ENCODE measurements at places on chromosomes 4 and X.

GRCh38 chr4:162586266-162586665 lies 422.5 kb upstream of the FSTL5 start:
- H3K36me3 ChIP-seq: no peaks in the 10 kb centered on the region
- no peaks in the 10 kb centered on the region for H3K4me1 ChIP-seq
- peaks cover 8% of the 10 kb centered on the region for H3K27me3 ChIP-seq
- no peak for DNase-seq
- H3K27ac ChIP-seq: no peak overlapping the region
- no peak overlapping the region for H3K4me3 ChIP-seq

DNA sequence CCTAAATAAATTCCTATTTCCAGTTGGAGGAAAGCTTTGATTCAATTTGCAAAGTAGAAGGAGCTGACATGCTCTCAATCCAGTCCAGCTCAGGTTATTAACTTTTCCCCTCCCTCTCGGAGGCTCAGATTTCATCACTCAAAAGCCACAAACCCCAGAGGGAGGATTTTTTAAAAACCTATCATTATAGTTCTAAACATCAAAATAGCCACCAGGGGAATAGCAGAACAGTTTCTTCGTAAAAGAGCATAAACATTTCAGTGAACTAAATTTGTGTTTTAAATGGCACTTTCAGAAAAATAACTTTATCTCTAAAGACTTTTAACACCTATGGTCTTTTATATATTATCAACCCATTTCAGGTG lies 8.8 kb downstream of the GPRIN3 start:
- peaks cover 14% of the 10 kb centered on the region for H3K27me3 ChIP-seq
- DNase-seq: no peak
- H3K36me3 ChIP-seq: no peaks in the 10 kb centered on the region

GRCh38 chrX:48864210-48864609 lies 28.8 kb upstream of the PCSK1N start:
- H3K27me3 ChIP-seq: no peaks in the 10 kb centered on the region
- H3K27ac ChIP-seq: no peak overlapping the region
- no peak for DNase-seq
- H3K4me1 ChIP-seq: peaks cover 11% of the 10 kb centered on the region

DNA sequence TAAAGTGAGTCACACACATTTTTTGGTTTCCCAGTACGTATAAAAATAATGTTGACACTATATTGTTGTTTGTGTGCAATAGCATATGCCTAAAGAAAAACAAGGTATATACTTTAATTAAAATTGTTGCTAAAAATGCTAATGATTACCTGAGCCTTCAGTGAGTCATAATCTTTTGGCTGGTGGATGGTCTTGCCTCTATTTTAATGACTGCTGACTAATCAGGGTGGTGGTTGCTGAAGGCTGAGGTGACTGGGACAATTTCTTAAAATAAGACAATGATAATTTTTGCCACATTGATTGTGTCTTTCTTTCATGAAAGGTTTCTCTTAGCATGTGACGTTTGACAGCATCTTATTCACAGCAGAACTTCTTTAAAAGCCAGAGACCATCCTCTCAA lies 21.0 kb upstream of the ANXA10 start:
- peaks cover 51% of the 10 kb centered on the region for H3K27me3 ChIP-seq
- no peaks in the 10 kb centered on the region for H3K4me1 ChIP-seq

DNA sequence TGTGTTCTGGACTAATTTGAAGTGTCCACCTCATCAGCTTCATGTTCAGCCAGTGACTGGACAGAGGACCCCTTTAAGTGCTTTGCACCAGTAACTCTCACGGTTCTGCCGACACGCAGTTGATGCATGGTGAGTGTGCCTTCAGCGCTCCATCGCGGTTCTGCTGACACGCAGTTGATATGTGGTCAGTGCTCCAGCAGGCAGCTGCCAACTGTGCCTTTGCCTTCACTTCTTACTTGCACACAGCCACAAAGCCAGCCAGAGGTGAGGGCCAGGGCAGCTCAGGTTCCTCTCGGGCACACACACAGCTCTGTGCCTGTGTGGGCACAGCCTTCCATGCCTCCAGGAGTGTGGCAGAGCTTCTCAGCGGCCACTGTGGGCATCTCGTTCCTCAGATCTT lies 12.4 kb downstream of the NKX1-1 start:
- H3K36me3 ChIP-seq: peaks cover 19% of the 10 kb centered on the region
- no peaks in the 10 kb centered on the region for H3K27me3 ChIP-seq
- H3K27ac ChIP-seq: no peak overlapping the region
- DNase-seq: peak; percentile 68

GRCh38 chr4:53637348-53637747 lies 46.1 kb upstream of the LNX1 start:
- no peak overlapping the region for H3K4me3 ChIP-seq
- H3K27ac ChIP-seq: no peak overlapping the region
- no peak for DNase-seq
- peaks cover 4% of the 10 kb centered on the region for H3K4me1 ChIP-seq
- H3K36me3 ChIP-seq: no peaks in the 10 kb centered on the region
- no peaks in the 10 kb centered on the region for H3K27me3 ChIP-seq

GRCh38 chr4:5874811-5875449 lies 18.0 kb downstream of the CRMP1 start:
- no peak overlapping the region for H3K4me3 ChIP-seq
- no peaks in the 10 kb centered on the region for H3K27me3 ChIP-seq
- DNase-seq: no peak
- peaks cover 5% of the 10 kb centered on the region for H3K36me3 ChIP-seq
- H3K4me1 ChIP-seq: peaks cover 18% of the 10 kb centered on the region

DNA sequence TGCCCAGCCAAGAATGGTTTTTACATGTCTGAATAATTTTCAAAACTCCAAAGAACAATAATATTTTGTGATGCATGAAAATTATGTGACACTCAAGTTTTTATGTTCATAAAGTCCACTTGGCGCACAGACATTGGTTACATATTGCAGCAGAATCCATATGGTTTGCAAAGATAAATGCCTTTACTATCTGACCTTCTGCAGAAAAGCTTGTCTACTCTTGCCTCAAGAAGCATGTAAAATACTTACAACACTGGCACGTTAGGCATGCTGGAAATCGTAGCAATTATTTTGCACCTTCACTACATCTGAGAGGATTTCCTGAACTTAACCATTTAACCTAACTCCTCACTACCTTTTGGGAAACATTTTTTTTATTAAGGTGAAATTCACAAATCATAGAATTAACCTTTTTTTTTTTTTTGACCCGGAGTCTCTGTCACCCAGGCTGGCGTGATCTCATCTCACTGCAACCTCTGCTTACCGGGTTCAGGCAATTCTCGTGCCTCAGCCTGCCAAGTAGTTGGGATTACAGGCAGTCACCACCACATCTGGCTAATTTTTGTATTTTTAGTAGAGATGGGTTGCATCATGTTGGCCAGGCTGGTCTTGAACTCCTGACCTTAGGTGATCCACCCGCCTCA lies 3.5 kb upstream of the XG start:
- no peak overlapping the region for H3K27ac ChIP-seq
- H3K4me3 ChIP-seq: no peak overlapping the region

DNA sequence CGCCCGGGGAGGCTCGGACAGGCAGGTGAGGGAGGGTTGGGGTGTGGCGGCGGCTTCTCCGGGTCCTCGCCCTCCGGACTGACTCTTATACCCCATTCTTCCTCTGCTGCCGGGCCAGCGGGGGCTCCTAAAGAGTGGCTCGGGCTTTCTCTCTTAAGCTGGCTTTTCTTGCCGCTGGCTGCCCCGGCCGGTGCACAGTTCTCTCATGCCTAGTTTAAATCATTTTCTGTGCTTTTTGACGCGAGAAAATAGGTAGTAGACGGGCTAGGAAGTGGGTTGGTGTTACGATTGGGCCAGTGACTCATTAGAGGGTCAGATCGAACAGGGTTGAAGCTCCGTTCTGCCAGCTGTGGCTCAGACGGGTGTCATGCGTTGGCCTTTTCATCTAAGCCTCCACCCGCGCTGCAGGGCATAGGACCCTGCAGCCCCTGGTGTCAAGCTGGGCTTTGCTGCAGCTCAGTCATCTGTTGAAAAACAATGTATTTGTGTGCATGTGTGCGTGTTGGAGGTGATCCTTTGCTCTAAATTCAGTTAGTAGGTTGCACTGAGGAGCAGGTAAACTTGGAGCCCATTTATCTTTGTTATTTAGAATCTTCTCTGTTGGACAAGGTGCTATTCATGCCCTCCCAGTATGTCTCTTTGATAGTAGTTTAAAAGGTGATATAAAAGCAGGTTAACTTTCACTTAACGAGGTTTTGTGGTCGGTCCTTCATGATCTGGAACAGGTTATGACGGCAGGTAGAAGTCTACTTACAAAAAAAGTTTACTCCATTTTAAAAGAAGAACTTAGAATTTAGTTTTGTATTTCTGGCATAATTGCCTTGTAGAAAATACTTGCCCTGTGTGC lies 802 bp downstream of the BMP2K start:
- H3K27ac ChIP-seq: peak overlapping the region; percentile 83
- H3K36me3 ChIP-seq: no peaks in the 10 kb centered on the region
- peaks cover 22% of the 10 kb centered on the region for H3K4me1 ChIP-seq
- DNase-seq: peak; percentile 91

- H3K27me3 ChIP-seq: peaks cover 2% of the 10 kb centered on the region
- H3K27ac ChIP-seq: no peak overlapping the region
- DNase-seq: no peak
- H3K36me3 ChIP-seq: no peaks in the 10 kb centered on the region
Measured at GRCh38 chr4:20895988-20896387, 195.7 kb downstream of the PACRGL start.

- DNase-seq: no peak
- H3K27ac ChIP-seq: no peak overlapping the region
- no peaks in the 10 kb centered on the region for H3K36me3 ChIP-seq
- H3K4me3 ChIP-seq: no peak overlapping the region
- H3K4me1 ChIP-seq: peaks cover 8% of the 10 kb centered on the region
Measured at GRCh38 chr4:7607156-7607910, 172.6 kb upstream of the PSAPL1 start.

DNA sequence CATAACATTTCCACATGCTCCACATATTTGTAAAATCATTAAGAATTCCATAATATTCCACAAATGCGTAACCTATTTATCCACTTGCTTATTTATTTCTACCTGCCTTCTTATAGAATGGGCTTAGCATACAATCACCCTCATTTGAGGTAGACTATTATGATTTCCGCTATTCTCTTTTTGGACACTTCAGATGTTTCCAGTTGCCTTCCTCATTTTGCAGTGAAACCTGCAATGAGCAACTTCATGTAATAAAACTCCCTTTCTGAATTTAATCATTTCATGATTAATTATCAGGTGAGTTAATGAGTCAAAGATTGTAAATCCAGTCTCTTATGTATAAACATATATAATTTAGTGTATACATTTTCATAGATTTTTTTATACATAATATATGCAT lies 58.0 kb downstream of the PPP3CA start:
- peaks cover 40% of the 10 kb centered on the region for H3K4me1 ChIP-seq

DNA sequence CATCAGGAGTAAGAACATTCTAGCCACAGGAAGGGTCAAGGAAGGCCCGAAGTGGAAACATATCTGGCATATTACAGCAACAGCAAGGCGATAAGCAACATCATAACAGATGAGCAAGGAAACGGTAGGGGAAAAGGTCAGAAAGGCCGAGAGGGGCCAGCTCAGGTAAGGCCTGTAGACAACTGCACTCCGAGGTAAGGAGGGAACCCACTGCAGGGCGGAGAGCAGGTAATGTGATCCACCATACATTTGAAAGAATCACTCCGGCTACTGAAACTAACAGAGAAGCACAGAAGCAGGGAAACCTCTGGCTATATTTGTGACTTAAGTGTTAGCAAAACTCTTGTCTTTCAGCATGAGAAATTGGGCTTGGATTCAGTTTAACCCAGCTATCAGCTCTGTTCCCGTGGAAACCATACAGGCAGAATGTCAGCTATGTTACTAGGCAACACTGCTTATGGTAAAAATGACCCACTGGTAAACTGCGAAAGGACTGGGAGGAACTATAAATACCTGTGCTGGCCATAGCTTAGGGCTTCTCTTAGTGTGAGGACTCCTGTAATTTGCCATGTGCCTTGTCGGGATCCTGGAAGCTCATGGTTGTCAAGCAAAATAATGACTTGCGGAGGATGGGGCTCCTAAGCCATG lies 31.0 kb downstream of the FRYL start:
- H3K27me3 ChIP-seq: no peaks in the 10 kb centered on the region
- no peak overlapping the region for H3K4me3 ChIP-seq
- no peak overlapping the region for H3K27ac ChIP-seq
- peaks cover 24% of the 10 kb centered on the region for H3K4me1 ChIP-seq

DNA sequence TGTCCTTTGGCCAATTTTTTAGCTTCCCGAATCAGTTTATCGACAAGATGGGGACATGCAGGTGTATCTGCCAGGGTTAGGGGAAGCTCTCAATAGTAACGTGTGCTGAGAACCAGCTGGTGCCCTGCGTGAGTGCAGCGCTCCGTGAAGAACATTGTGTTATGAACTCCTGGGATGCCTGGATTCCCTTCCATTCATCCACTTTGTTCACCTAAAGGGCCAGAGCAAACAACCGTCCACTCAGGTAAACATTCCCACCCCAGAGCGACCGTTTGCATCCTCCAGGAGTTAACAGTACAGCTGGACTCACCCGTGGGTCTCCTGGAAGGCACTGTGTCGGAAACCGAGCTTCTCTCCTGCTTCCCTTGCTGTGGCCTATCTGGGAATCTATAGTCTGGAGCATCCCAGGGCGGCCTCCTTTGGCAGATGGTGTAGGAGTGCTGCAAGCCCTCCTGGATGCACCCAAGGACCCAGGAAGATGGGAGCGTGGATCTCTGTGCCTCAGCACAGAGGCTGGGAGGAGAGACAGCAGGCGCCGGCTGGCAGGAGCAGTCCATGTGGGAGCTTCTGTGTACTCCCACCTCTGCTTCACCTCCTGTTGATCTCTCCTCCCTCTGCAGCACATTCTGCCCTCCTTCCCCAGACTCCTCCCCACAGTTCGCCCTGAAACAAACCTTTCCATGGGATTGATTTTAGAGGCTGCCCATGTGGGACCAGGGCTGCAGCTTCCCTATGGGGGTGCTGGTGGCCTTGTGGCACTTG lies 62.7 kb downstream of the SHROOM2 start:
- H3K4me1 ChIP-seq: peaks cover 22% of the 10 kb centered on the region
- no peak overlapping the region for H3K27ac ChIP-seq
- H3K27me3 ChIP-seq: no peaks in the 10 kb centered on the region
- no peak overlapping the region for H3K4me3 ChIP-seq
- H3K36me3 ChIP-seq: no peaks in the 10 kb centered on the region

DNA sequence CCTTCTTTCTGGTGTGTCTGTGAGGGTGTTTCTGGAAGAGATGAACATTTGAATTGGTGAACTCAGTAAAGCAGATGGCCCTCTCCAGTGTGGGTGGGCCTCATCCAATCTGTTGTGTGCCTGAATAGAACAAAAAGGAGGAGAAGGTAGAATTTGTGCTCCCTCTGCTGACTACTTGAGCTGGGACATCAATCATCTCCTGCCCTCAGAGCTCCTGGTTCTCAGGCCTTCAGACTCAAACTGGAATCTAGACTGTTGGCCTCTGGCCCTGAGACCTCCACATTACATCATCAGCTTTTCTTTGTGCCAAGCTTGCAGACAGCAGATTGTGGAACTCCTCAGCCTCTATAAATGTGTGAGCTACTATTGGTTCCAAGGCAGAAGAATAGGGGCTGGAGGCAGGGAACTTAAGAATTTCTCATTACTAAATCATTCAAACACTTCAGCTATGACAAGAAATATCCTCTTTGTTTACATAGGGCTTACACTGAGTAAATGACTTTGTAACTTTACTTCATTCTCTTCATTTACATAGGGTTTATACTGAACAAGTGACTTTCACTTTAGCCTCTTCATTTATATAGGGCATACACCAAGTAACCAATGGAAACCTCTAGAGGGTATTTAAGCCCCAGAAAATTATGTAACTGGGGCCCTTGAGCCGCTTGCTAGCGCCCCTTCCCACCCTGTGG lies 86.9 kb upstream of the NWD2 start:
- H3K27ac ChIP-seq: no peak overlapping the region
- H3K4me3 ChIP-seq: no peak overlapping the region
- no peaks in the 10 kb centered on the region for H3K4me1 ChIP-seq
- no peaks in the 10 kb centered on the region for H3K27me3 ChIP-seq
